ENCODE measurements at places on chromosomes 6 and 20.

- DNase-seq = no peak
Observed at GRCh38 chr6:15451738-15452137, 205.9 kb downstream of the JARID2 start.

DNA sequence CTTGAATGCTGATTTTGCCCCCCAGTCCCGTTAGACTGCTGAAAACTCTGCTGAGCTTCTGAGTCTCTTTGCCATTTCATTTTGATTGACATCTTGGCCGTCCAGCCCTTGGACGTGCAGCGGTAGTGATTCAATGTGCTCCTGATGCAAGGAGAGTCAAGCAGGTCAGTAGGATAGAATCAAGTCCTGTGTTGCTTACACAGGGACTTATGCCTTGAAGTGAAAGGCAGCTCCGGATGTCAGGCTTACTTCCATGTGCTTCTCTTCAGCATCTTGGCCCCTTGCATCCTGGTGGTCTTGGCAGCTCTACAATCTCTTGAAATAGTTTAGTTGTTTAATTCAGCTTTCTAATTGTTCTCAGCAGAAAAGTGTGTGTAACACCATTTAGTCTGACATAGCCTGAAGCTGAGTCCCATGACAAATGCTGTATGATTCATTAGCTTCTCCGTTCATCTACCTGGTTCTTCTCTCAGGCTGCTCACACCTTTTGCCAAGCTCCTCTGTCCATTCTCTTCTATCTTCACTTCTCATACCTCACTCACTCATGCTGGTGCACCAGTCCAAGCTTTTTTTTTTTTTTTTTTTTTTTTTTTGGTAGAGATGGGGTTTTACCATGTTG lies 76.0 kb downstream of the EZR start:
- DNase-seq = no peak

- no peak for DNase-seq
Observed at GRCh38 chr20:63325554-63326313, 32.7 kb downstream of the COL20A1 start.

GRCh38 chr6:82268301-82268846 lies 20.8 kb upstream of the IBTK start:
- no peak for DNase-seq

DNA sequence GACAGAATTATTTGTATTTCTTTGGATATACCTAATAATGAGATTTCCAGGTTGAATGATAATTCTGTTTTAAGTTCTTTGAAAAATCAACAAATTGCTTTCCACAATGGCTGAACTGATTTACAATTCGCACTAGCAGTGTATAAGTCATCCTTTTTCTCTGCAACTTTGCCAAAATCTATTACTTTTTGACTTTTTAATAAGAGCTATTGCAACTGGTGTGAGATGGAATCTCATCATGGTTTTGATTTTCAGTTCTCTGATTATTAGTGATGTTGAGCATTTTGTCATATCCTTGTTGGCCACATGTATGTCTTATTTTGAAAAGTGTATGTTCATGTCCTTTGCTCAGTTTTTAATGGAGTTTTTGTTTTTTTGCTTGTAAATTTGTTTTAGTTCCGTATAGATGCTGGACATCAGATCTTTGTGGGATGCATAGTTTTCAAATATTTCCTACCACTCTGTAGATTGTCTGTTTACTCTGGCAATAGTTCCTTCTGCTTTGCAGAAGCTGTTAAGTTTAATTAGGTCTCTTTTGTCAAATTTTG lies 409.8 kb upstream of the CITED2 start:
- no peak for DNase-seq

DNA sequence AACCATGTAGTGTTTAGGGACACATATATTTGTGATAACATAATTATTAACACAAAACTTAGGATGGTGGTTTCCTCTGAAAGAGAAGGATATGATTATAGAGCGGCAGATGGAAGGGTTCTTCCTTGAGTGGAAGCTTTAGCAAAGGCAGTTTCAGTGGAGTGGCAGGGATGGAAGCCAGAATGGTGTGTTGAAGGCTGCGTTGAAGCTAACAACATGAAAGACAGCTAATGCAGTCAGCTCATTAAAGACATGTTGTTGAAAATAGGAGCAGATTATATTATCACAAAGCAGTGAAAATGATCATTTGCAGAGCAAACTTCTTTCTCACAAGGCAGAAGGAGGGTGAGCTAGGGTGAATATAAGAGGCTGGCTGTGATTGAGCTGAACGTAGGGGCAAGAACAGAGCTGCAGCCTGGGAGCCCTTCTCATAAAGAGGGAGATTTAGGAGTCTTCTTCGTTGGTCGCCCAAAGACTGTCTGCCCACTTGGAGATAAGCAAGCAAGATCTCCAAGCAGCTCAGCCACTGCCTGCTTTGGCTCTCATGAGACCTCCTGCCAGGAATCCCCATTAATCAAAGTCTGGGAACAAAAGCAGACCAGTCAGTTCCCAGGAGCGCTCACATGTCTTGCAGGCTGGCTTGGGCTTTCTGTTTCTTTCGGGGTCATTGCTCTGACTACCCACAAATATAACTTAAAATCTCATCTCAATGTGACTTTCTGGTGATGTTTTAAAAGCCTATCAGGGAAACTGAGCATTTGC lies 2.6 kb upstream of the ANKRD6 start:
- no peak for DNase-seq

DNA sequence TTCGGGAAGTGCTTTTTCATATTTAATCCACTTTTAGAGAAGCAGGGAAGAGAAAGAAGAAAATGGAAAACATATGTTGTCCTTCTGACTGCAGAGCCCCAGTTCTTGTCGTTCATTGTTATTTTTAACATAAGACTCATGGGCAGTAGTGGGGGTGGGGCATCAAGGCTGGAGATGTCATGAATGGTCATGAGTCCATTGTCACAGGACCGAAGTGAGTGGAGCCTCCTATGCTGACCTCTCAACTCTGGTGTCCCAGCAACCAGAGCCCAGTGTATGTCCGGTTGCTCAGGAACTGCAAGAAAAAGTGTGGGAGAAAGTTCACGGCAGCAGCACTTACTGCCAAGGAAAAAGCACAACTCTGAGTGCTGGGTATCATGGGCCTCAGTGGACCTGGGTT lies 108.6 kb downstream of the BANF2 start:
- DNase-seq = peak; percentile 48

DNA sequence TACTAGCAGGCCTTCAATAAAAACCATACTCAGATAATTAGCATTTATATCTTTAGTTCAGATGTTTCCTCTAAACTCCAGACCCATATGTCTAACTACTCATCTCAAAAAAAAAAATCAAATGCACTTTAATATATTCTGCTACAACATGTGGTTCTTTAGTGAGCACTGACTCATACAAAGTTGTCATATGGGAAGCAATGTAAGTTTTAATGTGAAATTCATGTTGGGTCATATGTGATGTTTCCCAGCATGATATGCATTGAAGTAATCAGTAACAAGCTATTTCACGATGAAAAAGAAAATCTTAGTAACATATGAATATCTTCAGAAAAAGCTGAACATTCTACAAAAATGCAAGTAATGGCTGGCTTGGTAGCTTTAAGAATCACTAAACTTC lies 859.7 kb upstream of the ADGRB3 start:
- DNase-seq = no peak

DNA sequence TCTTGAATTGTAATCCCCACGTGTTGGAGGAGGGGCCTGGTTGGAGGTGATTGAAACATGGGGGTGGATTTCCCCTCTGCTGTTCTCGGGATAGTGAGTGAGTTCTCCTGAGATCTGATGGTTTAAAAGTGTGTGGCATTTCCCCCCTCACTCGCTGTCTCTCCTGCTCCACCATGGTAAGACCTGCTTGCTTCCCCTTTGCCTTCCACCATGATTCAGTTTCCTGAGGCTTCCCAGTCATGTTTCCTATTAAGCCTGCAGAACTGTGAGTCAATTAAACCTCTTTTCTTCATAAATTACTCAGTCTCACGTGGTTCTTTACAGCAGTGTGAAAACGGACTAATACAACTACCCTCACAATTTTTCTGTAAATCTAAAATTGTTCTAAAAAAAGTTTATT lies 26.8 kb upstream of the FAM184A start:
- no peak for DNase-seq

GRCh38 chr6:34039943-34040342 lies 105.9 kb downstream of the GRM4 start:
- no peak for DNase-seq

DNA sequence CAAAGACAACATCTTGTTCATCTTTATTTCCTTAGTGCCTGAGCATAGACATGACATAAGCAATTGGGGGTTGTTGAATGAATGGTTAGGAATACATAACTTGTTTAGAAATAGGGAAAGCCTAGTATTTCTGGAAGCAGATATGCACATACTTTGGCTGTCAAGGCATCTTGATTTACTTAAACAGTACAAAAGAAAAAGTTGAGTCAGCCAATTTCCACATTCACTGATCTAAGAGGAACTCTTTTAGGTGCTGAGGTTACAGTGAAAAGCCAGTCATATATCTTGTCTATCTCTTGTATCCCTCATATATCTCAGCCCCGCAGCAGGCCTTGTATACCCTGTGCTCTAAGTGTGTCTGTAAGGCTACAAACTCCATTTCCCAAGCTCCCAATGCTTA lies 11.6 kb downstream of the ZKSCAN4 start:
- DNase-seq = no peak

DNA sequence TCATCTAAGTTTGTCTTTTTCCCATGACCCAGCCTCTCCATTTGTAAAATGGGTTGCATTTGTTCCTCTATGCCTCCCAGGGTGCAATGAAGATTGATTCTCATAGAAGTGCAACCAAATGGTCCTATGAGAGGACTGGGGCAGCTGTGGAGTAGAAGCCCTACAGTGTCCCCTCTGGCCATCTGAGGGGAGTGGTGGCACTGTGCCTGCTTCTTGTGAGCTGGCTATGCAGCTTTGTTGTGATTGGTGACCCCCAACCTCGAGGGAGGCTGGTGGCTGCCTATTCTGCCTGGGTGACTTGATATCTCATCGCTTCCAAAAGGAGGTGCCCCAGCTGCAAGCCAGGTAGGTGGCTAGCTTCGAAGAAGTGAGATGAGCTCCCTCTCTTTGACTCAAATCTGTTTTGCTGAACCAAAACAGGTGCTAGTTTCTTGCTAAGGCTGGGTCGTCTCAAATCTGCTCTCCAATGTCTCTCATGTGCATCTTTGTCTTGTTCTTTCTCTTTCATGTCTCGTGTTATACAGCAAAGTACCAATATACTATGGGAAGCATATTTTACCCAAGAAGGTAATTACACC lies 33.9 kb downstream of the TXLNB start:
- no peak for DNase-seq

DNA sequence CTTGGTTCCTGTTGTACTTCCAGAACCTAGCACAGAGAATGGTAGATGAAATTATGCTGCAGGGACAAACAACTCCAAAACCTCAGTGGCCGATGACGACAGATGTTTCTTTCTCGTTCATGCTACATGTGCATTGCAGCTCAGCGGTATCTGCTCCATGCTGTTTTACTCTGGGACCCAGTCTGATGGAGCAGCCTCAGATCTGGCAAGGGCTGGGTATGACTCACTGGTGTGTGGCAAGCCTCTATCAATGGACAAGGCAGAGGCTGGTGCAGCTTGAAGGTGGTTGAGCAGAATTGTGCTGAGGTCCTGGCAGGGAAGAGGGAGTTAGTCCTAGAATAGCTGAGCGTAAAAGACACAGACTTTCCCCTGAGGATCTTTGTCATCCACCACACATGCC lies 10.3 kb upstream of the BLCAP start:
- no peak for DNase-seq

DNA sequence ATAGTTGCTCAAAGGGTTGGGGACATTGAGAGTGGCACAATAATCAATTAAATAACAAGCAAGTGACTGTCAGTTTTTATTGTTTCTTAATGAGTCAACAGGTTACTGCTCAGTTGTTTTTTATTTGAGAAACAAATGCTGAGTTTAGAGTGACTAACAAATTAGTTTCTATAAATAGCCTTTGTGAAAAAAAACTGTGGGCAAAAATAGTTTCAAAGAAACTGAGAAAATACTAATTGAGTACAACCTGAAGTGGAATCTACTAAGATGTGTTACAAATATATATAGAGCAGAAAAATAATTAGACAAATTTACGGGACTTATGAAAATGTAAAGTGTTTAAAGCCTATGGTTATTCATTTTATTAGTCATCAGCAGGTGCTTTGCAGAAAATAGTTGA lies 22.3 kb downstream of the BEND6 start:
- DNase-seq = no peak

DNA sequence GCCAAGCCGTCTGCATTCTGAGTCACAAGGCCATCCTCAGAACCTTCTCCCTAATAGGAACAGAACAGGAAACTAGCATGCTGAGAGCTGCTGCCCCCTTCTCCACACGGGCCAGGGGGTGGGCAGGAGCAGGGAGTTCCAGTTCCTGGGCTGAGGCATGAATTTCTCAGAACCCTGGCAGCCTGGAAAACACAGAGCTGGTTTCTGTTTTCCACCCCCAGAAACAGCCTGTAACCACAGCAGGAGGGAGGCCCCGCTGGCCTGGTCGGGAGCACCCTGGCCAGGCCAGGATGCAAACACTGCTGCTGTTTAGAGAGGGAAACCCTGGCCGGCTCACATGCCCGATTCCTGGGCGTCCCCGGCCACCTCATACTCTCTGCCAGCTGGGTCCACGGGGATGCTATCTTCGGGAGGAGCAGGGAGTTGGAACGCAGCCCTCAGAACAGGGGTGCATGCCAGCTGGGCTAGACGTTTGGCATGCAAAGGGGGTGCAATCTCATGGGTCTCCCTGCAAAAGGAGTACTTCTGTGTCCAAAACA lies 130.1 kb downstream of the NFATC2 start:
- peak; percentile 12 for DNase-seq

- no peak for DNase-seq
Observed at GRCh38 chr20:8360035-8360434, 228.0 kb downstream of the PLCB1 start.

DNA sequence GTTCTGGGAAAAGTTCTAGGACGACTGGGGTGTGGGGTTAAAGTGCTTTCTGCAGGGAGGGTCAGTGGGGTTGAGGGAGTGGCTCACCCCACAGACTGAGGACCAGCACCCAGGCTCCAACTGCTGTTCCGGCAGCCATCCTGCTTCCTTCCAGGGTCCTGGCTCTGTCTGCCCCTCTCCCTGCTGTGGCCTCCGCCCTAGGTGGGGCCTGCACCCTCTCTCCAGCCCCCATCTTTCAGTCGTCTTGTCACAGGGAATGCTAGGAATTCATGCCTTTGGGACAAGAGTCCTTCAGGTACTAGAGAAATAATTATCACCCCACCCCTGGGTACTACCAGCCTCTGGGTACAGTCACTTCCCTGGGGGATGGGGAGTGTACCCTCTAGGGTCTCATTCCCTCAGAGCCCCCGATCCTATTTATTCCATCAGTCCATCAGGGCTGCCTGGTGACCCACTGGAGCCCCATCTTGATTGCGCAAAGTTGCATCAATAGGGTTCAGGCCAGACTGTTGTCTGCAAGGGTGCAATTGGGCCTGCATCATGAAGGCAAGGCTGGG lies at the start of gene AGER:
Gene AGER (minus strand): TSS at position 170 of the 557 bp plus-strand sequence. CDS start 31 bp downstream, at position 139.
- no peak for DNase-seq

DNA sequence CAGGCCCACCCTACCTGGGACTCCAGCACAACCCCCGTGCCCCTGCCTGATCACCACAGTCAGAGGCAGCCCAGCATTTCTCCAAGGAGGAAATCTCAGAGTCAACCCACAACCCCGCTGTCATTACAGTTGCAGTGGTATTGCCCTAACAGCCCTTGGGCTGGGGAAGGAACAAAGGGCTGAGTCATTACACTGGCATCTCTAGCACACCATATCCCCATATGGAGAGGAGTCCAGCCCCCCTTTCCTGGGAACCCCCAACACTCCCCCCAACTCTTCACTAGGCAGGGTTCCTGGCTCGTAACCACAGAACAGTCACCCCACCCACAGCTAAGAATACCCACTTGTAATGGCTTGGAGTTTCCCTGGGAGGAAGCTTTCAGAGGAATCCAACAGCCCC lies 149.4 kb upstream of the OGFRL1 start:
- no peak for DNase-seq

All from AG09319 (cell line).